Right lung (tissue), 10 donors: ENCODE measurements at places on chromosomes 2 and 18. TPM values are rescaled to one million over a fixed set of nuclear protein-coding genes. Genes with fewer than 3 reads are reported as not detected.

GPR55 gene
- polyA plus RNA-seq: 0.10 TPM

SH3BP4 gene
- polyA plus RNA-seq: 24.7 TPM

DNA sequence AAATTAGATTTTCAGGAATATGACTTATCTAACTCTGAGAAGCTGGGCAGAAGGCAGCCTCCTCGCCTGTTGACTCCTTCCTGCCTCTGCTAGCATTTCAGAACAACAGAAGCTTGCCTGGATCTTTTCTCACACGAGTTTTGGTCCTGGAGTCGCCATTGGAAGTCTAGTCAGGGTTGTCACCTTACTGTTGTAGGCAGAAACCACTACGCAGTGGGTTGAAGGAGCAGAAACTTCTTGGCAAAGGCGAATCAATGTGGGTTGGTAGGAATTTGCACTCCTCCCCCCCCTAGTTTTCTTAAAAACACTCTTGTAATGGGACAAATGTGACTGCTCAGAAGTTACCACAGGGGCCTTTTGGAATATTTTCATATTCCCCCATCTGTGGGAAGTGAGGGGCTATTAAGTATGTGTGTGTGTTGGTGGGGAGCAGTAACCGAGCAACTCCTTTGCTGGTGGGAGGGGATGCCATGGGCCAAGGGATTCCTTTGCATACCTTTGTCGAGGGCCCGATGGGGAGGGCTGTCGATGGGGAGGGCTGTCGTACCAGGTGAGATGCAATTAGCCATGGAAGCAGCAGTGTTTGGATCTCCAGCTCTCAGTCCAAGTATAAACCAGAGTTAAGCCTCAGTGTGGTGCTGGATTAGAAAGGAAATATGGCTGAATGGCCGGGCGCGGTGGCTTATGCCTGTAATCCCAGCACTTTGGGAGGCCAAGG lies 117.4 kb downstream of the FMNL2 start:
- no peak for DNase-seq

RAB17 gene
- 18.1 TPM for polyA plus RNA-seq

- no peak for DNase-seq
Measured at GRCh38 chr2:30629866-30630265, 177.4 kb downstream of the CAPN13 start.

DNA sequence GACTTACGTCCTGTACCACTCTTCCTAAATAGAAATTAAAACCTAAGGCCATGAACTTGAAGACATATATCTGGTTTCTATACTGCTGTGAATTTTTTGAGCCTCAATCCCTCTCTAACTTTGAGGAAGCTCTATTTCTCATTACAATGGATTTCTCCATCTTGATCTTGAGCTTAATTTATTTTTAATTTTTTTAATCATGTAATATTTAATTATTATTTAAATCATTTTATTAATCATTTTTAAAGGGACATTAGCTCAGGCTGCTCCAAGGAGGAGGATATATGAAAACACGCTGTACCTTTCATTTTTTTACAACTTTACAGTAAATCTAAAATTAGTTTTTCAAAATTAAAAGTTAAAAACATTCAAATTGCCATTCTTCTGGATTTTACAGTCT lies 540.5 kb downstream of the SATB2 start:
- no peak for DNase-seq

ADRA2B gene
- polyA plus RNA-seq: 1.1 TPM

- no peak for DNase-seq
Measured at GRCh38 chr2:136444323-136444722, 321.0 kb upstream of the THSD7B start.

POTEE gene
- polyA plus RNA-seq: 0.08 TPM

- DNase-seq: no peak
Measured at GRCh38 chr2:71685073-71685848, 231.9 kb downstream of the DYSF start.

DNA sequence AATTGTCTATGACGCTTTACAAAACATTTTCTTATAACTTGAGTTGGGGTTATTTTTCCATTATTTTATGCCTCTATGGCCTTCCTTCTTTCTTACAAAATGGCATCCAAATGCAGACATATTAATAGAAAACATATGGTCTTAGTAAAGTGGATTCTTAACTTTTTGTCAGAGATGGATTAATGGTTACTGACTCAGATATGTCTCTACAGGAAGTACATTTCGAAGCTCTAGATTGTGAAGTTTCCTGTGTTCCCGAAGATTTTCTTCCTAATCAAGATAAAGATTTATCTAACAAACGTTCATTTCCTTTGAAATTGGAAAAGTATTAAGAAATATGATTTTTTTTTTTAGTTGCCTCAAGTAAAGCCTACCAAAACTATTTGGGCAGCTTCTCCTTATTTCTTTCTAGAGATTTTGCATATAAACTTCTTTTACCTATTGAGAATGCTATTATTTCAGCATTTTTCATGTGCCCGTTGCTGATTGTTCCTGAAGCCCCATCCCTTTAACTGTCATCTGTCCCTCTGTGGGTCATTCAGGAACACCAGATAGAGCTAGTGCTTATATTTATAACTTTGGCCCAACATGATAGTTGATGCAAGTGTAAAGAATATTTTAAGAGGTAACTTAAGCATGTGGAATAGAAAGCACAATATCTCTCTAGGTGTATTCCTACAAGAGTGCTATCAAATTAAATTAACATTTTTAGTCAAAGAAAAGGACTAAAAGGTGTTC lies 498.0 kb downstream of the CCDC85A start:
- DNase-seq: no peak
